AG04449 (cell line): ENCODE measurements at places on chromosomes 2 and 18.

DNA sequence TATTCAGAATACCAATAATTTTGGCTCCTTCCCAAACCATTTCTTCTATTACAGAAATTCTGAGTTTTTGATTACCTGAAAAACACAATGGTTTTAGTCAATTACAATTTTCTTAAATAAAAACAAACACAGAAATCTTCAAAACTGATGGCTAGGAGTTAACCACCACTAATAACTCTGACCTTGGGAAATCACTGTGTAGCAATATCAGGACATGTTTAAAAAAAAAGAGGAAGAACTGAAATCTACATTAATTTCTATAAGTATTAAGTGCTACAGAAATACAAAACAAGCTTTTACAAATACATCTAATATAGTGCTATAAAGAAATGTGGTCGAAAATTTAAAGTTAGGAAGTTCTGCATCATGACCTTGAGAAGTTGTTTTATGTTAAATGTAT, 14.9 kb downstream of the L3MBTL4 start:
- no peak for DNase-seq

GRCh38 chr2:160427629-160428404, 65.8 kb downstream of the RBMS1 start:
- DNase-seq, result no peak

DNA sequence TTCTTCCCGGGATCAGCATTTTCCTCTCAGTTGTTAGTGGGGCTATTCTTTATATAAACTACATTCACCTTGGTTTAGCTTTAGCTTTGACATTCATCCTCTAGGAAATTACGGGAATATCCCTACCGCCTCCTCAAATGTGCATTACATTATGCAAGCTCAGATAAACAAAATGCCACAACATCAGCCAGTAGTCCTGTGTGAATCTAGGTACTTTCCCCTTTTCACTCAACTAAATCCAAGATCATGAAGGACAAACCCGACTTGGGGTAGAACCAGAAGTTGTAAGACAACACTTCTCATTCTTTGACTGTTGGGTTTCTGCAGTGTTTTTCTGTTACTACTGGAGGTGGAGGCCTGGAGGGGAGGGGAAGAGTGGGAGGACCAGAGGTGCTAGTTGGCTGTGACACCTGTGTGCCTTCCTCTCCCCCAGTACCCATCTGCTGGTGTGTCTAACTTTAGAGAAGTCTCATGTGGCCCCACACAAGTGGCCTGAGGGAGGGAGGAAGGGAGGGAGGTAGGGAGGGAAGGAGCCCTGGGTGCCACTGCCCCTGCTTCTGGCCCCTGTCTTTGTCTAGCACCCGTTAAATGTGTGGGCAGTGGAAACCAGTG, 84.8 kb upstream of the BCL2L11 start:
- no peak for DNase-seq

DNA sequence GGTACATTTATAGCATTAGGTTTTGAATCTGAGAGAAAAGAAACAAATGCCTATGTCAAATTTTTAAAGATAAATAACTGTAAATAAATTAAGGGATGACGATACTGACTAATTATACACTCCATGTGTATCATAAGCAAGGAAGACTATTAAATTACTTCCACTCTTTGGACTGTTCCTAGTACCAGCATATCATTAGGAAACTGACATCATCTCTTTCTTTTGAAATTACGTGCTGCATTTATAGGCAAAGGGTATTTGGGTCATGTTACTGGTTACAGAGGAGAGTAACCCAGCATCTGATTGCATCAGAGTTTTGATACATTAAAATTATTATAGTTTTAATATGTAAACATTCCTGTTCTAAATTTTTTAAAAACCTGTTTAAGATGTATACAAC, 309.7 kb downstream of the XIRP2 start:
- DNase-seq, result no peak
